Daoy (cell line): ENCODE measurements at places on chromosomes 3 and 15. TPM values are rescaled to one million over a fixed set of nuclear protein-coding genes. Genes with fewer than 3 reads are reported as not detected.

DUOXA1 gene
- total RNA-seq: not detected in 2 replicates

SPTBN5 gene
- 1.1 and 3.8 TPM in 2 replicates for total RNA-seq

GABRR3 gene
- not detected in 2 replicates for total RNA-seq

CD200R1 gene
- 0.09 TPM in 1 of 2 replicates, not detected in the other for total RNA-seq

DNA sequence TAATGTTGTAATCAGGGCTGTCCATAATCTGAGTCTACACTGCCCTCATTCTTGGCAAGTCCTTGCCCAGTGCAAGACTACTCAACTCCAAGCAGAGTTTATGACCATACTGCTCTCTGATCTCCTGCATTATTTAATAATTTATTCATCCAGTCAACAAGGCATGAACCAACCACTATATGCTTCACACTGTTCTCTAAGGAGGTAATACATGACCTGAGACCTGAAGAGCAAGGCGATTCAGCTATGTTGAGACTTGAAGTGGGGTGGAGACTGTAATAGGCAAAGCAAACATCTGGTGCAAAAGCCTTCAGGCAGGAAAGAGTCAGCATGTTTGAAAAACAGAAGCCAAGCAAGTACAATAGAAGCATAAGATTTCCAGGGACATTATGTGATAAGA is 1362.8 kb downstream of the ROBO2 start:
- DNase-seq: no peak

- DNase-seq: no peak
Measured at GRCh38 chr15:39645138-39645975, 64.5 kb downstream of the THBS1 start.

GRCh38 chr3:109430911-109431563 is 93.7 kb upstream of the DPPA4 start:
- no peak for DNase-seq

DNA sequence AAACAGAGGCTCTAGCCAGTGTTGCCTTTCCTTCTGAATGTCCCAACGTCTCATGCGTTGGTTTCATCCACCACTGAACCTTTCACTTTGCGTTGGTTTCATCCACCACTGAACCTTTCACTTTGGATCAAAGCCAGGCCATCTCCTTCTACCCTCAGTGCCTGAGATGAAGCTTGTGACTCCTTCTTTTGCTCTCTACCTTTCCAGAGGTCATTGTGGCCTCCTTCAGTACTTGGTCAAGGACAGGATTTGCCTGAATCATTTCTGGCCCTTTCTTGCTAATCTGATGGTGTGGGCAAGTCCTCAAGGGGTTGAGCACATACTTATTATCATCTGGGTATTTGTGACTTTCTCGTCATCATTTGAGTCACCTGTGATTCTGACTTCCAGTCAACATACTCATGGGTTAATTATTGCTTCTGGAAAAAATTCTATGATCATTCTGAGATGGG is 50.0 kb downstream of the SELENOT start:
- no peak for DNase-seq

DNA sequence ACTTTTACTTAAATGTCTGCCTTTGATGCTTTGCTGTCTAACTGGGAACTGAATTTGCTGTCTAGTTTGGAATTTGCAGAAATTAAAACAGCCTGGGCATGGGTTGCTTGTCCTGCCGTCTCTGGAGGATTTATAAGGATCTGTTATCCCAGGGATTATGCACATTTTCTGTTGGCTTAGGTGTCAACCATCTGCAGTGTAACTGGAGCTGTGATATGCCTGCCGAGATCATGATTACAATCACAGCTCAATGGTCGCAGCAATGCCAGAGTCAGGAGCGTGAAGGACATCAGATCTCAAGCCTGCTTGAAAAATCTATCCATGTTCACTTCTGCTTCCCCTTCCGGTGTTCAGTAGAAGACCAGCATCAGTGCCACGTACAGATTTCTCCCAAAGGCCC is 41.8 kb upstream of the SETMAR start:
- DNase-seq: no peak

- DNase-seq: no peak
Measured at GRCh38 chr3:61910732-61911131, 349.4 kb downstream of the PTPRG start.

DNA sequence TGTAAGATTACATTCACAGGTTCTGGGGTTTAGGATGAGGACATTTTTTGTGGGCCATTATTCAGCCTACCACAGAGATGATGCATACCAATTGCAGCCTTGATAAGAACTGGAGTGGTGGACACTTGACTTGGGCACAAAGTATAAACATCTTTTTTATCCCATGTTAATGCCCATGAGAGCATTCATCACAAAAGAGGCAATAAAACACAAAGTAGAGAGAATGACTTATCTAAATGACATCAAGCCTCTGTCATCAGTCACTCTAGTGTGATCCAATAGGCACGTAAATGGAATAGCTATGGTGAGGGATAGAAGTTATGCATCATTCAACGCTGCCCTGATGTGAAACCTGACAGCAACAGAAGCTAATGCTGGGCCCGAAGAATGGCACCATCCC is 25.8 kb downstream of the VEPH1 start:
- peak; percentile 26 for DNase-seq

GRCh38 chr15:64146041-64146440 is 5.5 kb upstream of the SNX22 start:
- DNase-seq: no peak
